Omental fat pad (tissue), 4 donors: ENCODE measurements at places on chromosomes 13 and 19. TPM values are rescaled to one million over a fixed set of nuclear protein-coding genes. Genes with fewer than 3 reads are reported as not detected.

The CTXN1 gene
- total RNA-seq = 1.6 TPM

The ZSCAN4 gene
- total RNA-seq = not detected

The ZNF66 gene
- 6.6 TPM for total RNA-seq

The PCDH9 gene
- 7.1 TPM for total RNA-seq

The UQCRFS1 gene
- 25.4 TPM for total RNA-seq

The KLK12 gene
- not detected for total RNA-seq

The LILRA1 gene
- 0.65 TPM for total RNA-seq

The PEAK3 gene
- total RNA-seq = 0.09 TPM

The CNN1 gene
- total RNA-seq = 10.0 TPM

The VSTM1 gene
- not detected for total RNA-seq

The GPR18 gene
- total RNA-seq = not detected

The ZNF414 gene
- 7.6 TPM for total RNA-seq

DNA sequence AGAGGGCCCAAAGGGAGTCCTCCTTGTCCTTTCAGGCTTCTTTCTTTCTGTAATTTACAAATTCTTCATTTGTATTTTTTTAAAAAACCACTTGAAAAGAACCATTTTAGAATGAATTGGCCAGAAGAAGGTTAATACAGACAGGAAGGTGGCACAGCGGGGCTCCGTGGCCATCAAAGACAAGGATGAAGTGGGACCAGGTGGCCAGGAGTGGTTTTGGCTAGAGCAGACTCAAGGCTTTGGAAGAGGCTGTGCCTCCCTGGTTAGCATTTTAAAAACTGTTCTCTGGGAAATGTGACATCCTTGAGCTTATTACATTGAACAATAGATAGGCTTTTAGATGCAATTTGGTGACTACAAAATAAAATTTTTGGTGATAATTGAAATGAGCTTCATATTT lies 48.4 kb downstream of the ATP8A2 start:
- no peak for DNase-seq

DNA sequence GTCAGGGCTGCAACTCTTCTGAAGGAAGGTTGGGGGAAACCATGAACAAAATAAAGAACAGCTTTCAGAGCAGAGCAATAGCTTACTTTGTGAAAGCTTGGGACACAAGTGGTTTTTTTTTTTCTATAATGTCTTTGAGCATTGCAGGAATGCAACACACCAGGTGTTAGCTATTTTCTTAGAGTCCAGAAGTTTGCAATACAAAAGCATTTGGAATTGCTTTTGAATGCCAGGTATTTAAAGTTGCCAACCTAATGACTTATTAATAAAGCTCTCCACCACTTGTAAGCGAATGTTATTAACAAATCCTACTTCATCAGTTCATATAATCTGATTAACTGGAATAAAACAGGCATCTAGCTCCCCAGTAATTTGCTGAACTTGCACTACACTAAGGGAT lies 172.6 kb downstream of the NUFIP1 start:
- DNase-seq = no peak

GRCh38 chr19:3359015-3359918 lies 7.1 kb upstream of the NFIC start:
- DNase-seq = no peak

GRCh38 chr19:13873834-13874515 lies 3.0 kb upstream of the NANOS3 start:
- DNase-seq = no peak

GRCh38 chr13:43268632-43269031 lies 245.2 kb downstream of the DNAJC15 start:
- DNase-seq = no peak

DNA sequence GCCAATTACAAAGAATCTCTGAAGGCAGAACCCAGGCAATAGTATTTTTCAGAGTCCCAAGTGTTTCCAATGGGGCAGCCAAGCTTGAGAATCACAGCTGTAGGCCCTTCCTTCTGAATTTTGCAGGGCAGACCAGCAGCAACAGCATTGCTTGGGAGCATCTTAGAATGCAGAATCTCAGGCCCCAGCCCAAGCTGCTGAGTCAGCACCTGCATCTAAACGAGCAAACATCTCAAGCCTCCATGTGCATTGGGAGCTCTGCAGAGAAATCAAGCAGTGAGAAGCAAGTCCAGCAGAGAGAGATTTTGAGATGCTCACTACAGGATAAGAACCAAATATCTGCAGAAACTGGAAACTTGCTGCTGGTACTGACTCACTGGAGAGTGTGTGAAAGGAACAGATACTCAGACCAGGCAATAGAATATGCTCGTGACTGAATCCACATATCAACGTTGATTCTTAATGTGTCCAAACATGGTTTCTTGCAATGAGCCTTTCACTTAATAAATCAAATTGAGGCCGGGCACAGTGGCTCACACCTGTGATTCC lies 81.5 kb upstream of the TNFSF11 start:
- no peak for DNase-seq

GRCh38 chr19:40561947-40562346 lies 14.7 kb upstream of the SHKBP1 start:
- no peak for DNase-seq

- DNase-seq = no peak
Observed at GRCh38 chr13:28301839-28302238, 163.5 kb downstream of the PAN3 start.

DNA sequence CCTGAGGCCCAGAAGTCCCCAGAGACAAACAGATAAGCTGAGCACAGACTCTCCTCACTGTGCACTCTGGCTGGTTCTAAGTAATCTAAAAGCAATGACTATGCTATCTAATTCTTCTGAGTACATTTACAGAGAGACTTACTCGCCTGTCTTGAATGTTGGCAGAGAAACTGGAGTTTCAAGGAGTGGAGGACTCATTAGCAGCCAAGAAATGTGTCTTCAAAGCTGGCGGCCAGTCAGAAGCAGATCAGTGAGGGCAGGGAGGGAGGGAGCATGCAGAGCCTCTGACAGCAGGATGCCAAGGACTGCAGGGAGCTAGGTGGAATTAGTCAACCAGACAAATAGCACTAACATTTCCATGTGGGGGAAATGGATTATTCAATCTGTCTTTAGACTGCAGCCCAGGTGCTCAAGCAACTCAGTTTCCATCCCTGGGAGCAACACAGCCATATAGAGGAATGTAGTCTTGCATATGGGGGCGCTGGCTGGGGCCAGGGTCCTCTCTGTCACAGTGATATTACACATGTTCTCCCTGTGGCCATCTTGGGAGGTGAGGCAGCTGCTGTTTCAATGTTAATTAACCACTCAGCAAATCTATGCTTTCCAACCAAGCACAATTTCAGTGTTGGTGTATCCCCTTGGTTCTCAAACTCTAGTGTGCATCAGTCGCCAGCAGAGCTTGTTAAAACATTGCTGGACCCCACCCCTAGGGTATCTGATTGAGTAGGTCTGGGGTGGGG lies 97.9 kb downstream of the CCNA1 start:
- no peak for DNase-seq

DNA sequence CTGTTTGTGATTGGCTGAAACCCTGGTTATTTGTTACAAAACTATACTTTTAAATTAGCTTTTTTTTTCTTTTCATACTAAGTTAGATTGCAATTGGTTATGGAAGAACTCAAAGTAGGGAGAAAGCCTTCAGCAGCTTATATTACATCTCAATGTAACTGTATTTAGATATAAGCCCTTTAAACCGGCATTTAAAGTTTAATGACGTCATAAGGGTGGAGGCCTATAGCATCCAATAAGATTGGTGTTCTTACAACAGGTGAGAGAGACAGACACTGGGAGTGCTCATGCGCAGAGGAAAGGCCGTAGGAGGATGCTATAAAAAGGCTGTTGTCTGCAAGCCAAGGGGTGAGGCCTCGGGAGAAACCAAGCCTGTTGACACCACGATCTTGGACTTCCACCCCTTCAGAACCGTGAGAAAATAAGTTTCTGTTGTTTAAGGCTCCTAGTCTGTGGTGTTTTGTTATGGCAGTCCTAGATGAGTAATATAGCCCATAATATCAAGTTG lies 1198.8 kb upstream of the SPRY2 start:
- no peak for DNase-seq

DNA sequence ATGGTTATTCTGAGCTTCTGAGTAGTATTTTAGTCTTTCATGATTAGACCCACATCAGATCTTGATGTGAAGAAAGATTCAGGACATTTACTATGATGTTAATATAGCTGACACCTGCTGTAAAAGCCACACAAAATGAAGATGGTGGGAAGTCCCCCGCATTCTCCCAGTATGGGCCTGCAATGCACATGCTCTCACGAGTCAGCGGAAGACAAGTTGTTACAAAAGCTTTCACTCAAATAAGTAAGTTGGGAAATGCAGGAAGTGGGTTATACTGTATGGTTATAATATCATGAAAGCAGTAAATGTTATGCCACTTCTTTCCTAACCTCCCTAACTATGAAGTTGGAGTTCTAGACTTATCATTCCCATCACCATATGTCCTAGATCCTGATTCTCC lies 171.9 kb downstream of the KLF5 start:
- no peak for DNase-seq

DNA sequence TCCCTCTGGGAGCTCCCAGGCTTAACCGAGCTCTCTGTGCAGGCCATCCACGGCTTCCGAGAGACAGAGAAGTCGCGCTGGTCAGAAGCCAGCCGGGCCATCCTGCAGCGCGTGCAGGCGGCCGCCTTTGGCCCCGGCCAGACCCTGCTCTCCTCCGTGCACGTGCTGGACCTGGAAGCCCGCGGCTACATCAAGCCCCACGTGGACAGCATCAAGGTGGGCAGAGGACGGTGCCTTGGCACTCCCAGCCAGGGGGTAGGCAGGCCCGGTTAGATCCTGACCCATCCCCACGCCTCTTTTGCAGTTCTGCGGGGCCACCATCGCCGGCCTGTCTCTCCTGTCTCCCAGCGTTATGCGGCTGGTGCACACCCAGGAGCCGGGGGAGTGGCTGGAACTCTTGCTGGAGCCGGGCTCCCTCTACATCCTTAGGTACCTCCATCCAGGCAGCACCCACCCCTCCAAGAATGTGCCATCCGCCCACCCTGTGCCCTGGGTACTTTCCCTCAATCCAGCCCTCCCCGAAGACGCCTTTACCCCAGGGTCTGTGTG lies 1.5 kb downstream of the PSPN start:
- no peak for DNase-seq

DNA sequence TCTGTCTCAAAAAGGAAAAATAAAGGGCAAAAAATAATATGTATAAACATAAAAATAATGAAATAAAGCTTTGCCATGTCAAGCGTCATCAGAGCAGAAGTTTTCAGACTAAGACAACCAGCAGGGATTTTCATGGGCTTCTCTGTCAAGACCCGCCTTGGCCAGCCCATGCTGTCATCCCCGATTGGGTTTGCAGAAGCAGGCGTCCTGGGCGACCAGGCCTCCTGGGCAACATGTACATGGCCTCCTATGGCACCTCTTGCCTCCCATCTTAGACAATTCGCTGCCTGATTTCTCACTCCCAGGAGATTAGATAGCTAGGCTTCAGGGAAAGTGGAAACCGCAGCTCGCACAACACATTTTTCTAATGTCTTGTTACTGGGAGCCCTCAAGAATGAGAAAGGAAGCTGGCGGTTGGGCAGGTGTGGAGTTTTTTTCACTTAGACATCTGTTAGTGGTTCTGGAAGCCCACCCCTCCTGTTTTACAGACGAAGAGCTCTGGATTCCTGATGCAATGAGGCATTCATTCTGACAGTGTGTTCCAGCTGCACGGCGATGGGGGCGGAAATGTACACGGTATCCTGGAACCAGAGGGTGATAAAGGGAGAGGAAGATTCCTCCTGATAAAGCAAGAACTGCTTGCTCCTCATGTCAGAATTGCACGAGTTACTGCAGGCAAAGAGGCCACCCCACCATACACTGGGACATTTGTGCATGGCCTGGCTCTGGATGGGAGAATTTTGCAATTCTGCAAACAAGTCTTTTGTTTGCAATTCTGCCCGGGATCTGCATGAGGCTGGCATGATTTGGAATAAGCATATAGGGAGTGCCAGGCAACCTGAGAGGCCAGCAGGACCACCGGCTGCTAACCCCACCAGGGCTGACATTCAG lies 47.4 kb upstream of the KATNAL1 start:
- DNase-seq = no peak

- no peak for DNase-seq
Observed at GRCh38 chr13:111251646-111252445, 68.6 kb upstream of the TEX29 start.

DNA sequence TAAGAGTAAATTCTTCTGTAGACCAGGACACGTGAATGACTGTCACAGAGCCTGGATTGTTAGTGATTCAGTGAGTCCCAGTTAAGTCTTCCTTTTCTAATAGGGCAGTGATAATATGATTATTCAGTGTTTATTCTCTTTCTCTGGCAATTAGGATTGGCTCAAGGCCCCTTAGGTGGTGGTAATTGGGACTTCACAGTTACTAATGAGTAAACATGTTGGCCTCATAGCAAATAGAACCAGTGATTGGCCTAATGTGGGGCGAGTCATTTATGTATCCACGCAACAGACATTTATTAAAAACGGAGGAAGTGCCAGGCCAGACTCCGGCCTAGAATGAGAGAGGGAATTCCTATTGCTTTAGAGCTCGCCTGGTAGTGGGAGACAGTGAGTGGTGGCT lies 72.4 kb downstream of the SHISA2 start:
- no peak for DNase-seq

DNA sequence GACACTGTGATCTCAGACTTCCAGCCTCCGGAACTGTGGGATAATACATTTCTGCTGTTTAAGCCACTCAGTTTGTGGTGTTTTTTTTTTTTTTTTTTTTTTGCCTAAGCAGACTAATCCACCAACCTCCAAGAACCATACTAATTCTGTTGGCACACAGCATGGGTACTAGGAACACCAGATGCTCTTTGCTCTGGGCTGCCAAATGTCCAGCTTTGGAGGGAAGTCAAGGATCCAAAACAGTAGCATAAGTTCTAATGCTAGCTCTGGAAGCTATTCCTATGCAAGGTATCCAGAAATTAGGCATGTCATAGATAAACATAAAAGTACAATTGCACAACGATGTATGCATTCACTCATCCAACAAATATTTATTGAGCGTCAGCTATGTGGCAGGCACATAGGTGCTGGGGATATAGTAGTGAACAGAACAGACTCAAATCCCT lies 64.5 kb upstream of the WDFY2 start:
- DNase-seq = no peak

GRCh38 chr19:33298146-33298911 lies 4.0 kb downstream of the CEBPA start:
- no peak for DNase-seq

GRCh38 chr13:92315265-92315664 lies 911.3 kb upstream of the GPC6 start:
- DNase-seq = no peak

GRCh38 chr13:32790731-32791130 lies 204.5 kb downstream of the PDS5B start:
- DNase-seq = no peak

DNA sequence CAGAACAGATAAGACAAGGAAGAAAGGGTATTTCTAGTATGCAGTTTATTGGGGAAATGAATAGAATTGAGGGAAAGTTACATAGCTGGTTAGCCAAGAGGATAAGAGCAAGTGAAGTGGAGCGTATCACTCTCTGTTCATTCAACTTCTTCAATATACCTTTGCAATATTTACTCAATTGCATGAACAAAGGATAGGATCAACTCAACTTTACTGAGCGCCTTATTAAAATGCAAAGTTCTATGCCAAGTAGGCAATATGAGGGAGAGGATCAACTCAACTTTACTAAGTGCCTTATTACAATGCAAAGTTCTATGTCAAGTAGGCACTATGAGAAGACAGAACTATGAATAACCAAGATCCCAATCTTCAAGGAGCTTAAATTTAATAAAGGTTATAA lies 43.9 kb downstream of the ZC3H13 start:
- no peak for DNase-seq
